Stimulated activated CD4-positive, alpha-beta T cell treated with anti-CD3 and anti-CD28 coated beads, TNF-alpha, amount 100 ng/mL, for 1 hour (primary cell): ENCODE measurements at places on chromosomes 1 and 21.

- DNase-seq: no peak
Measured at GRCh38 chr1:152107984-152108881, 7.0 kb downstream of the TCHH start.

DNA sequence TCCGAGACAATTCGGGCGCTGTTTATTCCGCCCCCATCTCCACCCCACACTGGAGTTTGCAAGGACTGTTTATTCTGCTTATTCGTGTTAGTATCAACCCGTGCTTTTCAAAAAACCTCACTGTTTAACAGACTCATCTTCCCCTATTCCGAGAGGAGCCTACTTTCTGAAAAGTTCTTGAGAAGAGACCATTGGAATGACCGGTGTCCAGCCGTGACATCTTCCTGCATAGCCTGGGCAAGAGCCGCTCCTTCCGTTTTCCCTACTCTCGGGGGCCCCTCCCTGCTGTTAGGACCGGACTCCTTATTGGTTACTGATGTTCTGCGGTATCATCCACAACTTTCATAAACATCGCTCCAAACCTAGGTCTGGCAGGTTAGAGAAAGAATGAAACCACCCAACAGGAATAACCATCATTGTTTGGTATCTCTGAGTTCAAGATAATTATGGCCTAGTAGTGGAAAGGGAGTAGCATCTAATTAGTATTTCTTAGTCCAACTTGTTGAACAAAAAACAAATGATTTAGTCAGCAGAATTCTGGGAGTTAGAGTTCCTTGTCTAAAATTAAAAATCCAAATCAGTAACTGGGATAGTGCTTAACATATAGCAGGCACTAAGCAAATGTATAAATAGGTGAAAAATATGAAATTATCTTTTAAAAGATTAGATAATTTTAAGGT lies 837 bp downstream of the STXBP3 start:
- no peak for DNase-seq

- no peak for DNase-seq
Measured at GRCh38 chr1:19121192-19121591, 88.9 kb downstream of the UBR4 start.

GRCh38 chr1:42350086-42350485 lies 15.1 kb upstream of the FOXJ3 start:
- DNase-seq: no peak

DNA sequence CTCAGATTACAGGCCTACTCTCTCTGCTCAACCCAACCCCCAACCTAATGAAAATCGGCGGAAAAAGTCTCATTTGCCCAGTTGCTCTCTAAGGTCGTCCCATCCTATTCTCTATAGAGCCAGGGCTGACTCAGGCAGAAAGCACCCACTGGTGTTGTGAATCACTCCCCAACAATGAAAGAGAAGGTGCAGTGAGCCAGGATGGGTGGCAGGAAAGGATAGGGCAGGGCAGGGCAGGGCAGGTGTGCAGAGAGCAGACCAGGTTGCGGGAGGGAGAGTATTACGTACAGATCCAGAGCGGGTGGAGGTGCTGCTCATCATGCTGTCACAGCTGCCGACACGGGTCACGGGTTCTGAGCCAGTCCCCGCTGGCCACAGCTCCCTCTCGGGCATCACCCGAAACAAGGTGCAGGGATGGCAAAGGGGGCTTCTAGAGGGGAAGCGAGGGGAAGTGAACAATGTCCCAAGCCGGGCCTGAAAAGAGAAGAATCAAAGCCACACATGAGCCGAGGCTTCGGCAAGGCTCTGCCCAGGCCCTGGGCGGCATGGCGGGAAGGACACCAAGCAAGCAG lies 5.3 kb downstream of the C1orf116 start:
- no peak for DNase-seq

- no peak for DNase-seq
Measured at GRCh38 chr1:2308844-2309243, 80.7 kb downstream of the SKI start.

GRCh38 chr1:76068953-76069561 lies 5.5 kb upstream of the ST6GALNAC3 start:
- DNase-seq: no peak

GRCh38 chr1:202944438-202944921 lies 13.6 kb downstream of the ADIPOR1 start:
- no peak for DNase-seq

DNA sequence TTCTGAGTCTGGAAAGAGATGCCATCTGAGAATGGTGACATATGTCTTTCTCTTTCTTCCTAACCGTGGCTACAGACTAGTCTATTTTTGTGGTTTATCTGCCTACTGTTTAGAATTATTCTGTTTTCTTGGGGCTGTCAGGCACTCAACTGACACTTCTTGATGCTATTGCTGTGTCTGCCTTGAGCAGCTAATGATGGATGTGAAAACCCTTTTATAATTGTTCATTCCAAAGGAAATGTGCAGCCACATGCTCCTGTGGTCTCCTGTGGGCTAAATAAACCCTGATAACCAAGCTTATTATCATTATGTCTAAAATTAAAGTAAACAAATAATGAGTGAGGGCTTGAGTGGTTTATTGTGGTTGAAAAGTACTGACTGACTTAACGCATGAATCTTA lies 52.7 kb upstream of the CXADR start:
- DNase-seq: no peak

GRCh38 chr1:53341961-53342707 lies 14.3 kb upstream of the LRP8 start:
- DNase-seq: no peak

- no peak for DNase-seq
Measured at GRCh38 chr1:167601442-167602383, 28.3 kb upstream of the RCSD1 start.

DNA sequence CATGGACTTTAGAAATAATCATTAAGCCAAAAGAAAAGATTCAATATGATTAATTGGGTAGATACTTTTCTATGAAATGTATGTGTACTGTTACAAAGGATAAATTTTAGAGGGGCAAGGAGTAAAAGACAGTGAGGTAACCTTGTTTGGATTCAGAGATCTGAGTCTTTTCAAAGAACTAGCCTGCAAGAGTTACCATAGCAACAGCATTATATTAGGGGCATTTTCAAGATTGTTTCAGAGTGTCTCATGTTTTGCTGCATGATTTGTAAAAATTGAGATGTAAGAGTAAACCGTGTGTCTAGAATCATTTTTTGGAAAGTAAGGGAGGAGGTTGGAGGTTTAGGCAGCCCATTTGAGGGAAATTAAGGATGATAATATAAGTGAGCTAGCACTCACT lies 70.6 kb upstream of the KIAA1614 start:
- DNase-seq: no peak

GRCh38 chr1:40058453-40059337 lies 18.2 kb downstream of the CAP1 start:
- DNase-seq: no peak

- DNase-seq: no peak
Measured at GRCh38 chr1:182283746-182284544, 107.6 kb downstream of the GLUL start.

- no peak for DNase-seq
Measured at GRCh38 chr1:15950302-15950701, 25.6 kb downstream of the ZBTB17 start.

DNA sequence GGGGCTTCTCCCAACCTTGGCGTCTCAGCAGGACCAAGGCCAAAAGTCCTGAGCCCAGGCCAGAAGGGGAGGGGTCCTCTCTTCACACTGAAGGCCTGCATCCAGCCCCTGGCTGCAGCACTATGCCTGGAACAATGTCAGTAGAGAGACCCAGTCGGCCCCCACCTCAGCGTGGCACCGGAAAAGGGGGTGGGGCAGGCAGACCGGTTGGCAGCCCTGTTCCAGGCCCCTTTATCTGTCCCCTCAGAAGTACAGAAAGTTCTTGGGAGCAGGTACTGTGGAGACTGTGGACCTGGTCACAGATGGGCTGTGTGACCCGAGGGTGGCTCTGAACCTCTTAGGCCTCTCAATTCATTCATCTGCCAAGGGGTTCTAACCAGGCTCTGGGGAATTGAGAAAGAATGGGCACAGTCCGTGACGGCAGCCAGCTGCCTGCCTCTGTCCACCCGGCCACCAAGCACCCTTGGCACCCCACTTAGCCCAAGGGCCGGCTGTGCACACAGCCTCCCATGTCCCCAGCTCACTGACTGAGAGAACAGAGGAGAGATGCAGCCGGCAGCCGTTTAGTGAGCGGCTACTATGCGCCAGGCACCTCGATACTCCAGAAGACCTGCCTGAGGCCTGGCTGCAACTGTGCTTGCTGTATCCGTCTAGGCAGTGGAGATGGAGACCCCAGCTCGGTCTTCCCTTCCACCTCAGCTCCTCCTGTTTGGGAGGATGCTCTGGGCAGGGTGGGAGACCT lies 23.9 kb downstream of the RUNX3 start:
- no peak for DNase-seq

DNA sequence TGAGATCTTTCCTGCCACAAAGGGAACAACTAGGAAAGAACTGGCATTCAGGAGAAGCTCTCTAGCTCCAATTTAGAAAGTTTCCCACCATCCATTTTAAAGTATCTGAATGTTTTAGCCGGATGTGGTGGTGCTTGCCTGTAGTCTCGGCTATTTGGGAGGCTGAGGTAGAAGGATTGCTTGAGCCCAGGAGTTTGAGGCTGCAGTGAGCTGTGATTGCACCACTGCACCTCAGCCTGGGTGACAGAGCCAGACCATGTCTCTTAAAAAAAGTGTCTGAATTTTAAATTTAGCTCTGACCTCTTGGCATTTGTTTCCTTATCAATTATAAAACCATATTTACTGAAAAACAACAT lies 67.2 kb downstream of the RPAP2 start:
- DNase-seq: no peak

GRCh38 chr1:101376121-101377083 lies 139.6 kb downstream of the S1PR1 start:
- no peak for DNase-seq

DNA sequence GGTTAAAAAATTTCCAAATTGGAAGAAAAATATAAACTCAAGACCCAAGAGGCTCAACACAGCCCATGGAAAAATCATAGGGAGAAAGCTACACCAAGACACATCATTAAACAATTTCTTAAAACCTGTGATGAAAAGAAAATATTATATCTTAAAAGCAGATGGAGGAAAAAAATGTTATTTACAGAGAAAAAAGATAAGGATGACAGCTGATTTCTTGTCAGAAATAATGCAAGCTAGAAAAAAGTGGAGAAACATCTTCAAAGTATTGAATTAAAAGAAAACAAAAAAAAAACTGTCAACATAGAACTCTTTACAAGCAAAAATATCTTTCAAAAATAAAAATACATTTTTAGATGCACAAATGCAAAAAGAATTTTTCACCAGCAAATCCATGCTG lies 930.5 kb downstream of the ADGRL2 start:
- DNase-seq: no peak

DNA sequence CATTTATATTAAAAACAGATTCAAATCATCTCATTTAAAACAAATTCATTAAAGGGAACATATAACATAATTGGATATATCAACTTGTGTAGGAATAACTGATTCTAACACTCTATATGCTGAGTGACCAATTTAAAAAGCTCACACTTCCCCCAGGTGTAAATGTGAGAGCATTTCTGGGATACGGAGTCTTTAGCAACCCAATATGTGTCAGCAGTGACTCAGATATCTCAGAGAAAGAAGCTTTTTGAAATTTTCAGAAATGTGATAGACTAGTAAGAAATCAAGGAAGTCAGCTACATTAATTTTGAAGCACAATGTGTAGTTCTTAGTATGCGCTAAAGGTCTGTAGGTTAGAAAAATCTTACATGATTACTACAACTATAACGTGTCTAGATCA lies 87.9 kb upstream of the SERTAD4 start:
- no peak for DNase-seq

DNA sequence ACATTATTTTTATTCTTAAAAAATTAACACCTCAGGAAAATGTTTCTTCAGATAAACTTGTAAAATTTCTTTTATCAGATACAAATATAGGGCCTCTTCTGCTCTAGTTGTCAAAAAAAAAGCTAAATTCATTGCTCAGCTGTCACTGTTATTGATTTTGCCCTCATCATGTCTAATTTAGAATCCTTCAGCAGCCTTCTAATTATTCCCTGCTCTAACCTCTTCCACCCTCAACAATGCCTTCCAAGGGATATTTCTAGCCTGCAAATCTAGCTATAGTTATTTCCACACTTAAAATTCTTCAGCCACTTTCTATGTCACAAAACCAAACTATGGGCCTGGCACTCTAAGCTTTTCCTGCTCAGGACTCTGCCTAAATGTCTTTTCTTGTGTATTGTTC lies 25.2 kb downstream of the PDE4B start:
- no peak for DNase-seq

DNA sequence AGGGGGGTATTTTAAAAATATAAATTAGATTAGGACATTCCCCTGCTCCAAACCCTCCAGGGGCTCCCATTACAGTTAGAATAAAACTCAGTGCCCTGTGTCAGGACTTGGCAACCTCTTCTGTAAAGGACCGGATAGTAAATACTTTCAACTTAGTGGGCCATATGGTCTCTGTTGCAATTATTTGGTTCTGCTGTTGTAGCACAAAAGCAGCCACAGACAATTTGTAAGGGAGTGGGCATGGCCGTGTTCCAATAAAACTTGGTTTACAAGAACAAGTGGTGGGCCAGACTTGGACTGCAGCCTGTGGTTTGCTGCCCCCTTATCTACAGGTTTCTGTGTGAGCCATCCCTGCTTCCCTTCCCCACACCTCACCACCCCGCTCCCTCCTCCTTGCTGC lies 92.0 kb downstream of the ACTL8 start:
- no peak for DNase-seq

DNA sequence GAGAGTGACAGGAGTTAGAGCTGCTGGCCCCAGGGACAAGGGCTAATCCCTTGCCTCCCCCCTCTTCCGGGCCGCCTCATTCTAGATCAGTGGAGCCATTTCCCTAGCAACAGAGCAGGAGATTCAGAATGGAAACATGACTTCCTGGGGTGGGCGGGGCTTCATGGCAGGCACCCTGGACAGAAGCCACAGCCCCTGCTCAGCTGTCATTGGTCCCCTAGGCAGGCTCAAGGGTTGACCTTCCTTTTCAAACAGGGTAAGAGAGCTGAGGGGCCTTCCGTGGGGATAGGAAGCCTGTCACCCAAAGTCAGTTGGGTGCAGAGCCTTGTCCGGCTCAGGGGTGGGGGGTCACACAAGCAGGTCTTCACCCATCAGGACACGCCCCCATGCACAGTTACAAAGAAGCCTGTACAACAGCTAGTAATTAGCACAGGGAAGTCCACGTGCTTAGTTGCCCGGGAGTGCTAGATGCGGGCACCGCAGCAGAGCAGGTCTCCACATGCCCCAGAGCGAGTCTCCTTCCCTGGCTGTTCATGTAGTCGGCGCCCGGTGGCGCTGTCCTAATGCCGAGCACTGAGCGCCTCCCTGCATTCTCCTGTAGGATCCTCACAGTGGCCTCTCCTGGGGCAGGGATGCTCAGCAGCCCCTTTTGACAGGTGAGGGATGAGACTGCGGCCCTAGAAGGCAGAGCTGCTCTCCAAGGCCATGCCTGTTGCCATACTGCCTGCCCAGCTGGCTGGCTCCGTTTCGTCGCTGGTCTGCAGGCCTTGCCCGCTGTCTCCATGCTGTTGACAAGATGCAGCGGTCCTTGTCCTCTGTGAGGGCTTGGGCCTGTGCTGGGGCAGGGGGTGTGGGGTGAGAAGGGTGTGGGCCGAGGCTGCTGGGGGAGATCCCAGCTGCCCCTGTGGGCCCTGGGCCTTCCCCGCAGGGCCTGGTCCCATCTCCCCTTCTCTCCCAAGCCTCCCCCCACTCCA lies 5.1 kb downstream of the TMEM201 start:
- no peak for DNase-seq

GRCh38 chr1:168301664-168302320 lies 21.1 kb downstream of the TBX19 start:
- no peak for DNase-seq

GRCh38 chr1:113536182-113536780 lies 146.0 kb downstream of the MAGI3 start:
- no peak for DNase-seq
